ENCODE measurements at places on chromosomes 1 and 21.

DNA sequence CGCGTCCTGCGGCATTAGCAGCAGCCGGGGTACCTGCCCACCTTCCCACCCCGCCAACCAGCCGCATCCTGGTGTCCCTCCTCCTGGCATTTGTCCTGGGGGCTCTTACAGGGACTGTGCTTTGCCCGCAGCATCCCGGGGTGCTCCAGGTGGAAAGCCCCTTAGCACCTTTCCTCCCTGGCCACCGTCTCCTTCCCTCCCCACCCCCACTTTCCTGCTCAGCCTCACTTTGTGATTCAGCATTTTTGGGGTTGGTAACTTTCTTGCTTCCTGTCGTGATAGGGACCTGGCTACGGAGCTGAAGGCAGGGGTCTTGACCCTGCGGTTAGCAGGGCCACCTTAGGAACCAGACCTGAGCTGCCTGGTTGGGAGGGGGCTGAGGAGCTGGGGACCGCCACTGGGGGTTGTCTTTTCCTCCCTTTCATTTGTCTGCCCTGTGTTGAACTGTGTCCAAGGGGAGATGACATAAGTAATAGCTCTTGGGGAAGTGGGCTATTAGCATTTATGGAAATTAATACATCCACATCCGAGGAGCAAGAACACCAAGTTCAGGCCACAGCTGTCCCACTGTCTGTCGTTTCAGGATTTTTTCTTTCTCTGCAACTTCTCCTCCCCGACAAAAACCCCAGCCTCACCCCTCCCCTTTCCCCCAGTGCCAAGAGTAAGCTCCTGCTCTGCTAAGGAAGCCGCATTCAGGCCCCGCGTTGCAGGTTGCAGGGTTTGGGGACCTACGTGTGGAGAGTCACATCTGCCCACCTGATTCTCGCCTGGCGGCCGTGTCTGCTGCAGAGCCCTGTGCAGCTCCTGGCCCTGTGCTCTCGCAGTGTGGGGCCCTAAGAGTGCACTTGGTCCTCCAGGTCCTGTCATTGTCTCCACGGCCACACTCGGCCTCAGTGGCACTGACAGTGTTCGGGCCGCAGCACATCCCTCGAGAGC lies 1.6 kb upstream of the NPHP4 start:
- no peak for DNase-seq

DNA sequence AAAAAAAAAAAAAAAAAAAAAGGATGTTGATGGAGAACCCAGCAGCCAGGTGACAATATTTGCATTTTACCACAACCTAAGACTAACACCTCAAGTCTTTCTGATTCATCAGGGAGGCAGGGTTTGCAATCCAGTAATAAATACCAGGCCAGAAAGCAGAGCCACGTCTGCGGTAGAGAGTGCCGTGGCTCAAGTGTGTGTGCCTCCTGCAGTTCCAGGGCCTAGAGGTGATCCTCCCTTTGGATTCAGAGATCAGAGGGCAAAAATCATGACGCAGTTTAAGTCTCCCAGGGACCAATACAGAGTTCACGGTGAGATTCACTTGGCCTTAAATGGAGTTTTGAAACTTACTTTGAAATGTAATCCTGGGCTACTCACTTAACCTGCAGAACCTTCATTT lies 34.9 kb downstream of the TMCO4 start:
- no peak for DNase-seq

DNA sequence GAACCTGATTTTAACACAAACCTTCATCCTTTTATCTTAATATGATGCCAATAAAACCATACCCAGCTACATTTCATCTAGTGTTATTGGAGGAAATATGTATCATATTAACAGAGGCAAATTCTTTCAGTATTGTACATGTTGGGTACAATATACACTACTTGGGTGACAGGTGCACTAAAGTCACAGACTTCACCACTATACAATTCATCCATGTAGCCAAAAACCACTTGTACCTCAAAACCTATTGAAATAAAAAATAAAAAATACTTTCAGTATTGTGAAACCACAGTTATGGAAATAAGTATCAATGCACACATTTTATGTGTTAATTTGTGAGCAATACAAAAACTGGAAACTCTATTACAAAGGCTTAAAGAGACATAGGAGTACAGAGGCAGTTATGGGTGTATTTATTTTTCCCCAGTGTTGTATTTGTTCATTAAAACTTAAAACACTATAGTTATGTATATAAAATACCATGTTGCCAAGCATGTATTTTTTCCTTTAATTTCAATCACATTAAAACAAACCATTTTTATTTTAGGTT lies 25.1 kb upstream of the GPR88 start:
- no peak for DNase-seq

GRCh38 chr1:232922485-232922884 lies 27.9 kb upstream of the NTPCR start:
- no peak for DNase-seq

GRCh38 chr1:21537511-21537931 lies 28.3 kb downstream of the ALPL start:
- no peak for DNase-seq

GRCh38 chr1:188904201-188904600 lies 1573.5 kb downstream of the BRINP3 start:
- no peak for DNase-seq

DNA sequence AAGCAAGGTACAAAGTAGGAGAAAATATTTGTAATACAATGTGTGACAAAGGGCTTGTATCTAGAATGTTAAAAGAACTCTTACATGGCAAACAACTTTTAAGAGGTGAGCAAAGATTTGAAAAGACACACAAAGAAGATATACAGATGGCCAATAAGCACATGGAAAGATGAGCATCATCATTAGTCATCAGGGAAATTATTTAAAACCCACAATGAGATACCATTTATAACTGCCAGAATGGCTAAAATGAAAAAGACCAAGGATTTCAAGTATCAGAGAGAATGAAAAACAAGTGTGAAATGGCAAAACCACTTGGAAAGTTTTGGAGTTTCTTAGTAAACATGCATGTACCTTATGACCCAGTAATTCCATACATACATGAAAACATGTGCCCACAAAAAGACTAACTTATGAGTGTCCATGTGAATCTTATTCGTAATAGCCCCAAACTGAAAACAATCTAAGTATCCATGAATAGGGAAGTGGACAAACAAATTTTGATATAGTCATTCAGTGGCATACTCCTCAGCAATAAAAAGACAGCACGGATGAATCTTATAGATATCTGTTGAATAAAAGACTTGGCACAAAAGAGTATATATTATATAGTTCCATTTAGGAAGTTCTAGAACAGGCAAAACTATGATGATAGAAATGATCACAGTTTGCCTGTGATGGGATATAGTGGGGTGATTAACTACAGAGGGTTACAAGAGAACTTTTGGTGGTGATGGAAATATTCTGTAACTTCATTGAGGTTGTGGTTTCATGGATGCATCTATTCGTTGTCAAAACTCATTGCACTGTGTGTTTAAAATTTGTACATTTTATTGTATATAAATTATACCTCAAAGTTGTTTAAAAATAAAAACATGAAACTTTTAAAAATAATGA lies 82.0 kb downstream of the DISP1 start:
- DNase-seq: no peak

DNA sequence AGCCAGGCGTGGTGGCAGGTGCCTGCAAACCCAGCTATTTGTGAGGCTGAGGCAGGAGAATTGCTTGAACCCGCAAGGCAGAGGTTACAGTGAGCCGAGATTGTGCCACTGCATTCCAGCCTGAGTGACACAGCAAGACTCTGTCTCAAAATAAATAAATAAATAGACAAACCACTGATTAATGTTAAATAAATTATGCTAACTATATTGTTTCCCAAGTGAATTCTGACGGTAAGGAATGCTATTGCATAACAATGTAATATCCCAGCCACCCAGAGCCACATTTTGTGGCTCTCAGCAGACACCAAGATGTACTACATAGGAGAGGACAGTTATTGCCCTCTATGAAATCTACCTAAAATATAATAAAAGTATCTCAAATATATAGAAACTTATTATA lies 55.4 kb downstream of the LPGAT1 start:
- no peak for DNase-seq

DNA sequence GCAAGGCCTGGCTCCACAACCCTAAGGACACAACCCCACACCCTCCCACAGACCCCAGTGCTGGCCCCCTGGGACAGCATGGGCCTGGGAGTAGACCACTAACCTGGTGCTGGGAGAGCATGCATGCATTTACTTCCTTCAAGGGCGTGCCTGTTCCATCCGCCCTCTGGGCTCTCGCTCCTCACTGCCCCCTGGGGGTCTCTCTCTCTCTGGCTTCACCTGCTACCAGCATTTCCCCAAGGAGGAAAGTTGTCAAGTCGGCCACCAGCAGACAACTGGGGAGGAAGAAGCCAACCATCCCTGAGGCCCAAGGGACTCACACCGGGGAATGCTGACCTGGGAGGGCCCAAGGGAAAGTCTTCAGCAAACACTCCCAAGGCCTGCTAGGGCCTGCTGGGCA lies 6.5 kb downstream of the LRP8 start:
- DNase-seq: no peak

DNA sequence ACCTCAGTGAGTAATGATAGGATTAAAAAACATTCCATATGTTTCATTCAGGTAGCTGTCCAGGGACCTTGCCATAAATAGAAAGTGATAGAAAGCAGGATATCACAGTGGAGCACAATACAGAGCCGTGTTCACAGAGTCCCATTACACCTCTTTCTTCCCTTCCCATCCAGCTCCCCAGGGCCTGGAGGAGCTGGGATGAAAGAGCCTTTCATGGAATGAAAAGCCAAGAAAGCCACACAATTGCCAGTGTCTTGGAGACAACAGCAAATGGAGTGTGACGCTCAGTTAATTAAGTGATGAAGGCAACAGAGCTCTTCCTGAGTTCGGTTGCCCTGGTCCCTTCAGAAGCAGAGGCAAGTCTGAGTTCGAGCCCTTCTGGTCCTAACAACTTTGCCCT lies 387.3 kb upstream of the PLXNA2 start:
- no peak for DNase-seq

DNA sequence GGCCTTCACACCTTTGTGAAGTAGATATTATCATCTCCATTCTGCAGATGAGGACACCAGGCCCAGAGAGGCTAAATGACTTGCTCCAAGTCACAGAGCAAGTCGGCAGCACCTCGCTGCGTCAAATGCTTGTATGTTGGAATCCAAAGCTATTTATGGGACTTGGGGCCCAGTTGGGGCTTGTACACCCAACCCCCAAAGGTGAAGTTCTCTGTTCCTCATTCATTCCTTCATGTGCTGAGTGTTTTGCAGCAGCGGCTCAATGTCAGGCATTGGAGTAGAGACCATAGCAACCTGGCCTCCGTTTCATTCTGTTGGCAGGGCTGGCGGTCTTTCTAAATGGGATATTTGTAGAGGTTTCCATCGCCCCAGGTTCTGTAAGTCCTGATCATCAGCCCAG lies 113.4 kb upstream of the SLC25A33 start:
- no peak for DNase-seq

- no peak for DNase-seq
Observed at GRCh38 chr1:56396581-56396980, 182.8 kb downstream of the PLPP3 start.

GRCh38 chr1:183416850-183417771 lies 1.1 kb downstream of the NMNAT2 start:
- peak; percentile 56 for DNase-seq

DNA sequence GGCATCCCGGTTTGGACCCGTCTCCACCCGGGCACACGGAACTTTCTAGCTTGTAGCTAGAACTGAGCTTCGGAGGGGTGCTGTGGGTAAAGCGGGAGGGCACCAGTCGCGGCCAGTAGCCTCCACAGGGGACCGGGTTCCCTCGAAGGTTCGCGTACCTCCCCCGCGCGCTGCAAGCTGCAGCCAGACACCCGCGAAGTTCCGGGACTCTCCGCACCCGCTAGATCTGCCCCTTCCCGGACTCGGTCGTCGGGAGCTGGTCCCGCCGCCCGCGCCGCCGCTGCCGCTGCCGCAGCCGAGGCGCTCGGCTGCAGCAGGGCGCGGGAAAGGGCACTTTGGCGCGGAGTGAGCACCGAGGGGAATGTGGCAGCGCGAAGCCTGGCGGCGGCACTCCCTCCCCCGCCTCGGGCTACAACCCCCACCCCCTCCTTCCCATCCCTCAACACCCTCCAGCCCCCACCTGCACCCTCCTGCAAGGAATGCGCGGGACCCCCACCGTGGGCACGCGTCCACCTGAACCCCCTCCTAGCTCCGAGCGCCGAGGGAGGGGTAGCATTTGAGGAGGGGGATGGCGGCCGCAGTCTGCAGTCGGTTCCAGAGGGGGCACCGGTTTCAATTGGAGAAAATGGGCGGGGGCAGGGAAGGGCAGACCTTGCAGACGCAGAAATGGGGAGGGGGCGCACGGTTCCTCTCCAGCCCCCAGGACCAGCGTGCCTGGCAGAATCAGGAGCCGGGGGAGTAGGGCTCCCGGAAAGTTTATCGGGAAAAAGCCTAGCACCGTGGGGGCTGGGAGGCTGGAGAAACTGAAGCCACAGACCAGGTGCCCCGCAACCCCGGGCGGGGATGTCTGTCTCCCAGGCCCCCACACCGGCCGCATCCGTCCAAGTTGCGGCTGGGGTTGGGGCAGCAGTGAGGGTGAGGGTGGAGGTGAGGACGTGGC lies 968 bp downstream of the CSMD2 start:
- DNase-seq: no peak

GRCh38 chr1:19892628-19893168 lies 10.5 kb downstream of the OTUD3 start:
- DNase-seq: no peak

DNA sequence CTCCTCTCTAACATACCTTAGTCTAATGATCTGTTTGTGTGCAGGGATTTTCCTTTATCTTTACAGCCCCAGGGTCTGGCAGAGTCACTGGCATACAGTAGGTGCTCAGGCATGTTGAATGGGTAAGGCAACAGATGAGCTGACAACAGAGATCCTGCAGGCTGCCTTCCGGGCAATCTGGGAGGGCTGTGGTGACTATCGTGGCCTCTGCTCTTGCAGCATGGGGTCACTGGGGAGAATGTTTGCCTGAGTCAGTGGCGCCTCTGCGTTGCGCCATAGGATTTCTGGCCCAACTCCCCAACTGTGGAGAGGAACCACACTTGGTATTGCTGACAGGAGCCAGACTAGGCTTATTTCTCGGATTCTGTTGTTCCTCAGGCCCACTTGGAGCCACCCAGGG lies 93.8 kb downstream of the LAMC2 start:
- DNase-seq: no peak

DNA sequence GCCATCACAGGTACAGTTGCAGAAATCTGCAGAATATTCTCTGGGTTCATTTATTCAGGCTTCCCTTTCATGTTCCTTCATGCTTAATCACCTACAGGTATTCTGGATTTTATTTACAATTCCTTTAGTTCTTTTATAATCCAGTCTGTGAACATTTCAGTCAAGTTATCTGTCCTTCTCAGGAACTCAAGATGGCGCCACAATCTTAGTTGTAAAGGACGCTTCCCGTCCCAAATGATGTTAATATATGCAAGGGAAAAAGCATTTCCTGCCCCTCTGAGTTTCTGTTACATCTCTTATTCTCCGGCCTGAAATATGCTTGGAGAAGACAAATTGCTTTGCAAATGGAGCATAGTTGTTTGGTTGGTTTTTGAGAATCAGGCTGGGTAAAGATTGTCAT lies 19.3 kb downstream of the F3 start:
- no peak for DNase-seq

- DNase-seq: no peak
Observed at GRCh38 chr1:188027613-188028012, 1198.9 kb downstream of the PLA2G4A start.

GRCh38 chr1:42993502-42994136 lies 35.0 kb upstream of the SLC2A1 start:
- DNase-seq: no peak

All from naive thymus-derived CD8-positive, alpha-beta T cell (primary cell).